ENCODE measurements at places on chromosomes 5 and 9.

DNA sequence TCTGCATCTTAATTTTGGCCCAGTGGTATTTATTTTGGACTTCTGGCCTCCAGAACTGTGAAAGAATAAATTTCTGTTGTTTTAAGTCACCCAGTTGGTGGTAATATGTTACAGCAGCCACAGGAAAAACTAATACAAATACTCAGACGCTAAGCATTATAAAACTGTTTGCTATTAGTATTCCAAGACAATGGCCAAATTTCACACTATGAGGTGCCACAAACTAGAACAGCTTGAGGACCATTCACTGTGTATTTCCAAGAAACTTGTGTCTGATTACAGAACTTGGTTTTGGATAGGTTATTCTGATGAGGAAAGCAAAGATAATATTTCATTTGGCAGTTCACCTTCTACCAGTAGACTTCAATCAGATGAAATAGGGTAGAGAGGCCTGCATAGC lies 16.3 kb upstream of the ISOC1 start:
- DNase-seq = no peak

DNA sequence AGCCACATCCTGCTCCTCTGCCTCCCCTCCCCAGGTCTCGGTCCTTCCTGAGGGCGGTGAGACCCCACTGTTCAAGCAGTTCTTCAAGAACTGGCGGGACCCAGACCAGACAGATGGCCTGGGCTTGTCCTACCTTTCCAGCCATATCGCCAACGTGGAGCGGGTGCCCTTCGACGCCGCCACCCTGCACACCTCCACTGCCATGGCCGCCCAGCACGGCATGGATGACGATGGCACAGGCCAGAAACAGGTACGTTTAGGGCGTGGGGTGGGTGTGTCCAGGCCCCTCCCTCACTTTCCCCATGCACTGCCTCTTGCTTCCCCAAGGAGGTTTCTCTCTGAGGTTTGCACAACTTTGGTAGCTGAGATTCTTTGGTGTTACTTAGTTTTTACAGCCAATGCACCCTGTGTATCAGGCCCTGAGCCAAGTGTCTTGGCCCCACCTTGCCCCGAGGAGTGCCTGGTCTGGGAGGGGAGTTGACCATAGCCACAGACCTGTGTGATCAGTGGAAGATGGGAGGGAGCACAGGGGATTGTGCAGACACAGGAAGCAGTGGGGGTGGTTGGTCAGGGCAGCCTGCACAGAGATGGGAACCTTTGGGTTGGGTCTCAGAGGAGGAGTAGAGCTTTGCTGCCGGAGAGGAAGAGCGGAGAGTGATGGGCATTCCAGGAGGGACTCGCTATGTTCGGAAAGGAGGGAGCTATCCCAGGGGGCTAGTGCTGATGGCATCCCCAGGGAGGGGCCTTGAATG lies 50.8 kb downstream of the GSN start:
- DNase-seq = no peak

- no peak for DNase-seq
These were observed 460.0 kb upstream of the SGCD start for GRCh38 chr5:155866971-155867370.

GRCh38 chr5:98309785-98310598 lies 463.5 kb upstream of the RGMB start:
- DNase-seq = peak; percentile 73

DNA sequence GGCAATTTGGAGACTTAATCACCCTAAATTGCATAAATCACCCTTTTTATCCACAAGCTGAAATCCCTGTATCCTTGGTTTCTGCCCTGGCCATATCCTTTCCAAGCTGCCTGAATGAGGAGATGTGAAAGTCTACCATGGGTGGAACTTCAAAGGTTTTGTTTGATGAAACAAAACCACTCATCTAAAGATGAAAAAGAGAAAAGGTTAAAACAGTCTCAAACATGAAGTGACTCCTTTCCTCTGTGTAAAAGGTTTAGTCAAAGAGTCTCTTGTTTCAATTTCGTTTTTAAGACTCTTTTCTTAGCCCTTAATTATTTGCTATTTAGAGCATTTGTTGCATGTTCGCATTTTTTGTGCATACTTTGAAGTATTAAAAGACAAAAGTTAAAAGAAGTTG lies 11.2 kb downstream of the SLC45A2 start:
- no peak for DNase-seq

- DNase-seq = no peak
These were observed 142.7 kb upstream of the SLC12A2 start for GRCh38 chr5:127940854-127941253.

- DNase-seq = no peak
These were observed 270.7 kb upstream of the WWC1 start for GRCh38 chr5:168020542-168021294.

DNA sequence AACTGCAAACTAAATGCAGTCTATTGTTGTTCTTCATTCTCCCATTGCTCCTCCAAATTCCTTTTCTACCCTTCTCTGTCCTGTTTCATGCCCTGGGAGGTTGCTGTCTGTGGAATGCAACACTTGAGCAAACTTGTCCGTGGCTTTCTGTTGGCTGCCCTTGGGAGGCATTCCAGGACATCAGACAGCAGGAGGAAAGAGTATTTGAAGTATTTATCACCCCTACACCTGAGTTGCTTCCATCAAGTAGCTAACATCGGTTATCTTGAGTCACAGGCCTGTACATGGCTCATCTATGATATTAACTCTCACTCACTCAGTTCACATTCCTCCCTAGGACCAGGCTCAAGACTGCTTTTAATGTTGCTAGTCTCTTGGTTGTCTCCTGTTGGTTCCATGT lies 803.4 kb upstream of the CDH6 start:
- DNase-seq = no peak

- DNase-seq = no peak
These were observed 6.7 kb downstream of the CCDC187 start for GRCh38 chr9:136297016-136297691.

DNA sequence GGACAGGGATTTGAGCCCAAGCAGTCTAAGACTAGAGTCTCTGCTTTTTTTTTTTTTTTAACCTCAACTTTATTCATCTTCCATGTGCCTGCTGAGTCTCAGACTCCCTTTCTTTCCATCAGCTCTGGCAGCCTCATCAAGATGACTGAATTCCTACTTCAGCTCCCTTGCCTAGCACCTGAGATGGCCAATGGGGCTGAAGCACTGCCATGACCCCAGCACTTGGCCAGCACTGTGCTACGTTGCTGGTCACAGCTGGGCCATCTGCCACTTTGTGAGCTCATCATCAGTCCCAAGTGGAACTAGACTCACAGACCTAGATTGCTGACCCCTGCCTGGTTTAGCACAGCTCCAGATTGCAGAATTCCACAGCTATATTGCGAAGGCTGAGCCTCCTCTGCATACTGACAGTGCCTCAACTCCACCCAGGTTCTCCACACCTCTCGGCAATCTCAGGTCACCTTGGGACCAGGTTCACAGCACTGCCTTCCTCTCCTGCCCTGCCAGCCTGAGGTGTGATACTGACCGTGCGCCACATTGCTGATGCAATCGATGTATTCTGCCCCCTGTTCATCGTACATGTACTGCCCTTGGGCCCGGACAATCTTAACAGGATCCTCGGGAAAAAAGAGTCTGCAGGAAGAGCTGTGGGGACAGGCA lies 1.6 kb downstream of the PHYKPL start:
- DNase-seq = no peak

All from T1000 (cell line).